ENCODE measurements at places on chromosomes 5 and 9.

DNA sequence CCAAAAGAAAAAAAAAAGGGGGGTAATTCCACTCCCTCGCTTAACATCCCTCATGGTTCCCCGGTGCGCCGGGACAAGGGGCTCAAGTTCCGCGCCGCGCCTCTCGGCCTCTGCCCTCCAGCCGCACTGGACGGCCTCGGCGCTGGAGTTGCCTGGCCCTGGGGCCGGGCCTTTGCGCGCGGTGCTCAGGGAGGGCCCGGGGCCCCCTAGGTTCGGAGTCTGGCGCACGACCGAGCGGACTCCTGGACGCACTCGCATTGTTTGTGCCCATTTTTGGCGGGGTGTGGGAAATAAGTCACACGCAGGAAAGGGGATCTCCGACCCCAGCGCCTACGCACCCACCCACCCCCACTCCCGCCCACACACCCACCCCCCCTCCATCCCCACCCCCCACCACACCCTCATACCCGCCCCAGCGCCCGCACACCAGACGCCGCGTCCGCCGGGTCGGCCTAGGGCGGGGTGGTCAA, 381 bp downstream of the MED22 start:
- DNase-seq = peak; percentile 47

GRCh38 chr5:133035224-133035623, 8.9 kb upstream of the ZCCHC10 start:
- no peak for DNase-seq

DNA sequence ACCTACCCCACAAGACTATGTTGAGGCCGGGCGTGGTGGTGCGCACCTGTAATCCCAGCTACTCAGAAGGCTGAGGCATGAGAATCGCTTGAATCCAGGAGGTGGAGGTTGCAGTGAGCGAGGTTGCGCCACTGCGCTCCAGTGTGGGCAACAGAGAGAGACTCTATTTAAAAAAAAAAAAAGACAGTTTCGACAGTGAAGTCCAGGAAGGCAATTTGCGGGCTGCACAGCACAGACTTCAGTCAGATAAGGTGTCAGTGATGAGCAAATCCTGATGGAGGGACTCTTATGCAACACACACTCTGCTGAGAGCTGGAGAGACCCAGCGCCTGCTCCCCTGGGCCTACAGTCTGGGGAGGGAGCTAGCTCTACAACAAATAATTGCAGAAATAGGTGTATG, 14.2 kb downstream of the CCNJL start:
- DNase-seq = no peak

DNA sequence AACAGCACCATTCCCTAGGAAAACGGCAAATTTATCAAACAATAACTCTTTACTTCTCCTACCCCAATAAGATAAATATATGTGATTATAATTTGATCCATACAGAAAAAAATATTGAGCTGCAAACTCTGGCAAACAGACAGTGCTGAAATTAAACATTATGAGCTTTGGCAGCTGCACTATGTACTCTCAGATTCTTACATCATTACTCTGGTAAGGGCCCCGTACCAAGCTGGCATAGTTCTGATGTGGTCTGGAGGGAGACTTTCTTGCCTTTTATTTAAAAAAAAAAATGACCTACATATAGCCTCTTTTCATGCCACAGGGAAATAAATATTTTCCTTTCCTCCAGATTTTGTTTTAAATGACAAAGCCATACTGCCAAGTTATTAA, 95.0 kb downstream of the NR6A1 start:
- no peak for DNase-seq

DNA sequence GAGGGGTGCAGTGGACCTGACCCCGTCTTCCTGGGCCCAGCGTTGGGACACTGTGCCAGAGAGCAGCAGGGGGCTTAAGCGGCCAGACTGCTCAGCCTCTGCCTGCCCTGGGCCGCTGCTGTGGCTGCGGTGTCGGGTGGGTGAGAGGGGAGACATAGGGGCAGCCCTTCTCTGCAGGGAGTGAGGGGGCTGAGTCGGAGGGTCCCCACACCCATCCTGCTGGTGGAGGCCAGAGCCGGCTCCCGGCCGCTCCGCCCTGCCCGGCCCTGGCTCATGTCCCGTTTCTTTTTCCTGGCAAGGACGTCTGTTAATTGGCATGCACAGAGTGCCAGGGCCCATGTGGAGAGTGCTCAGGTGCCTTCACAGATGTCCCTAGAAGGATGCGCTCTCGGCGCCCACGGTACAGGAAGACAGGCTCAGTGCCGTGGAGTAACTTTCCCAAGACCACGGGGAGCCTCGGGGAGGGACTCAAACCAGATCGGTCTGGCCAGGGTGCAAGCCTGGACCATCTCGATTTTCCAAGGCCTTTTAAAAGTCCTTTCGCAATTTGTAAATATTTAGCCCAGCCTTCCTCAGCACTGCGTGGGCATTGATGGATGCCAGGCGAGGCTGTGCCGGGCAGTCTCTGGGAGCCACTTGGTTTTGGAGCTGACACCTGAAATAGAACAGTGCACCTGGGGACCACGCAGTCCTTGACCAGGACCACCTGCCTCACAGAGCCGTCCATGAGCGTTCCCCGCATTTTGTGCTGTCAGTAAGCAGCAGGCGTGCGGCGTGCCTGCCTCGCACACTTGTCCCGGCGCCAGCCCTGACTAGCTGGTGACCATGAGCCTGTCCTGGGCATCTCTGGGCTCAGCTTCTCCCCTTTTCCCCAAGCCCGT, 60.9 kb downstream of the RXRA start:
- no peak for DNase-seq

DNA sequence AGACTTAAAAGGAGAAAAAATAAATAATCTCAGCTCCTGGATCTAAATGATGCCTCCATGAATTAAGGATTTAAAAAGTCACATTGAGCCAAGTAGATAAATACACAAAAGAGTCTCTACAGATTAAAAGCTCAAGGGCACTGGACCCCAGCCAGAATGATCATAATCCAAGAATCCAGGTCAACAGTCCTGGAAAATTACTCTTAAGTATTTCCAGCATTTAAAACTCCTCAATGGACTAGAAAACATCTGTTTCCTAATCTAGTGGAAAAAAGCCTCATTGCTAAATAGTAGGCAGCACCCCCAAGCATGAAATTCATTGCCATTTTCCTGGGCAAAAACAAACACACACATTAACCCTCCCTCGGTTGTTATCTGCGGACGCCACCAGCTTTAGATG, 96.8 kb downstream of the FRMD3 start:
- DNase-seq = no peak
